Stimulated activated CD4-positive, alpha-beta T cell treated with anti-CD3 and anti-CD28 coated beads, Interleukin-1b, Interleukin-23, amount 100 ng/mL, for 1 hour (primary cell): ENCODE measurements at places on chromosomes 5 and 9.

- DNase-seq: peak; percentile 21
These were observed 118.8 kb downstream of the WNK2 start for GRCh38 chr9:93302586-93303257.

DNA sequence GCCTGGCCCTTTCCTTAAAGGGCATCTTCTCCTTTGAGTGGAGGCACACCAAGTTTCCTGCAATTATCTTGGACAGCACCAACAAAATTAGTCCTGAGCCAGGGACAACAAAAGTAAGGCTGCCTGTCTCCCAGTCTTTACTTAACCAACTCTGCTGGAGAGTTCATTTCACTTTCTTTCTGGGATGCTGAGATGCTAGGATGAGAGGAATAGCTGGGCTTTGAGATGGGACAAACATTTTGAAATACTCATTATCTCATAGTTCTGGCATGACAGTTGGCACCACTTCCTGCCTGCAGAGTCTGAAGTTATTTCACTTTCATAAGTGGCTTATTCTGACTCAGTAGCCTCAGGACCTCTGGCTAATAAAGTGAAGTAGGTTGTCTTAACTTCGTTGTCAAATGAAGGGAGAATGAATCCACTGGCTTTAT, 157.0 kb downstream of the C9orf152 start:
- DNase-seq: no peak

GRCh38 chr5:141478321-141478945, 2.7 kb downstream of the PCDHGC3 start:
- no peak for DNase-seq

DNA sequence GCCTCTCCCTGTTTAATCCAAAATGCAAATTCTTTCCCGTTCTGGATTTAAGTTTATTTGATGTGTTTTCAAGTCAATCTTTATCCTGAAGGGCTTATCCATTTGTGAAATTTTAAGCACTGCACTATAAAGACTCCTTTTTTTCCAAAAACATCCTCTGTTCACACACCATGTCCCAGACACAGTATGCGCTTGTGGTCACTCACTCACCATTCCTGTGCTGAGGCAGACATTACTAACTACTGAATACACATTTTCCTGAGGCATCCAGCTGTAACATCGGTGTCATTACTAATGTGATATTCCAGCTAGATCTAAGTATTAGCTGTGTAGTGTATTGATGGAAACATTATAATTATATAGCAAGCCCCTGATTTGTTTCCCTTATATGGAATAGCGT, 298.4 kb downstream of the KCTD16 start:
- no peak for DNase-seq

GRCh38 chr5:14674983-14675854, 10.7 kb downstream of the OTULIN start:
- no peak for DNase-seq

DNA sequence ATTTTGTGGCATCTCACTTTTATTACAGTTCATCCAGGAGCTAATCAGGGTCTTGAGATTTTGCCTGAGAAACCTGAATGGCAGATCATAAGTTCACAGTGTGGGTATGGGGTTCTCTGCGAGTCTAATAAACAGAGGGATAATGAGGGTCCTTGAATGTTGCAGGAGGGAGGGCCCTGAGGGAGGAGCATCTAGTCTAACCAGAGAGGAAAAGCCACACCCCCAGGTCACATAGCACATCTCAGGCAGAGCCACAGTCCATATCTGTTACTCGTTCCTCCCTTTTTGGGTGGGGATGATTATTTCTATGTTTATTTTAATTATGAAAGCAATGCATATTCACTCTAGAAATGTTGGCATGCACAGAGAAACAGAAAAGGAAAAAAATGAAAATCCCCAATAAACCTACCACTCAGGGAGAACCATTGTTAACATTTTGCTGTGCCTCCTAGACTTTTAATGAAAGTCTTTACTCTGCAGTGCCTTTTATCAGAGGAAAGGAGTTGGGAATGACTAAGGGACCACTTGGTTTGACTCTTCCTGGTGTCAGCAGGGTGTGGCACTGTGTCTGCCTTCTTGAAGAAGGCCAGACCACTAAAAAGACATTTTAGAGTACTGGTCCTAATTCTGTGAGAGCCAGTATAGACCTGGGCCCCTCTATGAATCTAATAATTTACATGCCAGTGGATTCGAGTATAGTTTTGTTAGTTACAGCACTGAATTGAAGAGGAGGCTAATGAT, 2.8 kb downstream of the GALNT12 start:
- no peak for DNase-seq

- no peak for DNase-seq
These were observed 488.6 kb upstream of the WWC1 start for GRCh38 chr5:167802755-167803431.

DNA sequence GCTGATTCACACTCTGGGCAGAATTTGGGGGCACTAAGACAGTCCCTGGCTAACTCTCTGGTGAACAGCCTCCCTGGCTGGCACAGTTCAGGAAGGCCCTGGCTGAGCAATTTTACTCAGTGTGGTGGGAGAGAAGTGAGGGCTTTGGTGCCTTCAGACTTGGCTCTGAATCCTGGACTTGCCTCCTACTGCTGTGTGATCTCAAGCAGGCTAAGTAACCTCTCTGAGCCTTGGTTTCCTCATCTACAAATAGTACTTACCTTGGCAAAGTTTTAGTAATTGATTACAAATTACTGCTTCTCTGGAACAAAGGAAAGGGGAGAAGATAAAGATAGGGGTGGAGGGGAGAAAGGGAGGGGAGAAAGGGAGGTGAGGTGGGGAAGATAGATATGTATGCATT, 153.8 kb downstream of the DROSHA start:
- no peak for DNase-seq

DNA sequence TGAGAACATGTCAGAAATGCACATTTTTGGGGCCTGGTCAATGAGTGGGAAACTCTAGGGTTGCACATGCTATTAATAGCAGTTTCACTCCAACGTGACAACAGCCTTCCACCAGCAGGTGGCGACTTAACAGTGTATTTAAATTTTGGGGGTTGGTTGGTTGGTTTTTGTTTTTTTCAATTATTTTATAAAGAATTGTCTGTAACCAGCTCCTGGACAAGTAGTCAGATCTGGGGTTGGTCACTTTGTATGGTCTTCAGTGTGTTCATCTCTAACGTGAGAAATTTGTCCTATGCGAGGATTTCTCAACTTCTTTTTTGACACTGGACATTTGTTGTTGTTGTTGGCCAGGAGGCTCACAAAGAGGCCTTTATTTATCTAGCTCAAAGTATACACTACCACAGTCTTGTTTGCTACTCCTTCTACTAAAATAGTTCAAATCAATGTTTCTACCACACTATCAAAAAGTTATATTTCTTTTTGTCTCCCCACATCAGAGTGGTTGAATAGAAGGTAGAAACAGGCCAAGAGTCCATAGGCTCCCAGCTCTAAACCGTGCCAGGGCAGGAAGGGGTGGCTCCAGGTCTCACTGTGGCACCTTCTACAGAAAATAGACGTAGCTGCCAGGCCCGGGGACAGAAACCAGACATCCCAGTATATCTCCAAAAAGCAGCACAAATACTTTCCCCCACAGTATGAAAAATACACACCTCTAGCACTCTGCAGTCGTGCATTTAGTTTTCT, 110.4 kb downstream of the TRPM6 start:
- peak; percentile 29 for DNase-seq

DNA sequence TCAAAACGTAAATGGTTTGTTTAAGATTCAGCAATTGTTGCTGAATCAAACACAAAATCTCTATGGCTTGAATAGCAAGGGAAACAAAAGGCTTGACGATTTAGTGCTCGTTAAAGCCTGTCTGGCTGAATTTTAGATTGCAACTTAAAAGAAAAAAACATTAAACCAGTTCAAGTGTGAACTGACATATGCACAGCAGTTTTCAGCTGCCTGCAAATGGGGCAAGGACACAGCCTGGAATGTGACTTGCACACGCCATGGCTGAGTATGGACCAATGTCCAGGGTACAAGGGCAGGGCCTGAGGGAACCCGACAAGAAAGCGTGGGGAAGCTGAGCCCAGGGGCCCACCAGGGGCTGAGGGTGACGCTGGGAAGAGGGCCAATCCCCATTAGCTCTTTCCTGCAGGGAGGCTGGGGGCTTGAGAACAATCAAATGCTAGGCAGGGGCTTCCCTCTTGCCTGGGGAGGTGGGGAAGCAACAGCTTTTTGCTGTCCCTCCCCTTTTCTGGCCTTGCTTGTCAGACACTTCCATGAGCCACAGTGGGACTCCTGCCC, 89.6 kb upstream of the LRRTM2 start:
- no peak for DNase-seq

DNA sequence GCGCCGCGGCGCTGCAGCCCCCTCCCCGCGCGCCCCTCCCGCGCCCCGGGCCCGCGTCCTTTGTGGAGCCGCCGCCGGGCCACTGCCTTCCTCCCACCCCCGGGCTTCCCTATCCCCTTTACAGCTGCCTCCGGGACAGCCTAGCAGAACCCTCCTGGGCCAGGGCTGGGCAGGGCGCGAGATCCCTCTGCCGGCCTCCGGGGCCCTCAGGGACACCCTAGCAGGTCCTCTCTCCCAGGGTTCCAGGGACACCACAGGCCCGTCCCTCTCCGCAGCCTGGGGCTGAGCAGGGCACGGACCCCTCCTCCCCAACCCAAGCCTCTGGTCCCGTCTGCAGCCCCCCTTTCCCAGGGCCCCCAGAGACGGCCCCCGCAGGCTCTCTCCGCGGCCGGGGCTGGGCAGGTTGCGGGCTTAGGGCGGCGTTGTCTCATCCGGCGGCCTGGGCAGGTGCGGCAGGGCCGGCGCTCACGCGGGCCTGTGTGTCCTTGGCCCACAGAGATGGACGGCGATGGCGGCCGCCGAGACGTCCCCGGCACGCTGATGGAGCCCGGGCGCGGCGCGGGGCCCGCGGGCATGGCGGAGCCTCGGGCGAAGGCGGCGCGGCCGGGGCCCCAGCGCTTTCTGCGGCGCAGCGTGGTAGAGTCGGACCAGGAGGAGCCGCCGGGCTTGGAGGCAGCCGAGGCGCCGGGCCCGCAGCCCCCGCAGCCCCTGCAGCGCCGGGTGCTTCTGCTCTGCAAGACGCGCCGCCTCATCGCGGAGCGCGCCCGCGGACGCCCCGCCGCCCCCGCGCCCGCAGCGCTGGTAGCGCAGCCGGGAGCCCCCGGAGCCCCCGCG, 710 bp downstream of the WNK2 start:
- no peak for DNase-seq
